ENCODE measurements at places on chromosomes 1 and 21.

- no peak for DNase-seq
Measured at GRCh38 chr1:218547957-218548730, 203.0 kb downstream of the TGFB2 start.

DNA sequence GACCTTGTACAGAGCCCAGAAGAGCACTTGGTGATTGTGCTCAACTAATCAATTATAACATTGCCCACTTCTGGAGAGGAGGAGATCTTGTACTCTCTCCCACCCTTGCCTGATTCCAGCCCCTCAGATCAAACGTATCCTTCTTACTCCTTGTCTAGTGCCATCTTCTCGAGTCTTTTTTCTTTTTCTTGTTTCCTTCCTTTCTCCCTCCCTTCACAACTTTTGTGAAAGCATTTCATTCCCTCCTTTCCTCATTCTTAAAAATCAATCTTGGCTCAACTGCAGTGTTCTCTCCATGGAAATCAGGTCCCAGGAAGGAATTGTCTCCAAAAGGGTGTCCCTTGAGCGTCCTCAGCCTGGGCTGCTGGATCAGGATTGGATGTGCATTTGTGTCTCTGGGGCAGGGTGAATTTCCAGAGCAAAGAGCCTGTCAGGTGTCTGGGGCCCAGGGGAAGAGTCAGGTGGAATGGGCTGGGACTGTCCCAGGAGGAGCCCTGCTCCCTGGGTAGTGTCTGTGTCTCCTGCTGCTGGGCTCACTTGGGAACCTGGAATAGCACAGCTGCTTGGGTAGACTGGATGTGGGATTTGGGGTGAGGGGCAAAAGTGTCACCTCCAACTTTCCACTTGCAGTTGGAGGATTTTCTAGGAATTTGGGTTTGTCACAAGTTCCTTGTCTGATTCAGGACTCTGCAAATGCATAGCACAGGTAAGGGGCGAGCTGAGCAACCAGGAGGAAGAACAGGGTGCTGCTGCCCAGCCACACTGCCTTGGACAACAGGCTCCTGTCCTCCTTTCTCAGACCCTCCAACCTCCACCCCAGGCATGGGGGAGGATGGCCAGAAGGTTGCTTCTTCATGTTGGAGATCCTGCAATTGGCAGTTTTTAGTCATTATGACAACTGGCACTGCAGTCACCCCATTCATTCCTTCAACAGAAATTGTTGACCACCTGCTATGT, 3.3 kb downstream of the SOX13 start:
- no peak for DNase-seq

DNA sequence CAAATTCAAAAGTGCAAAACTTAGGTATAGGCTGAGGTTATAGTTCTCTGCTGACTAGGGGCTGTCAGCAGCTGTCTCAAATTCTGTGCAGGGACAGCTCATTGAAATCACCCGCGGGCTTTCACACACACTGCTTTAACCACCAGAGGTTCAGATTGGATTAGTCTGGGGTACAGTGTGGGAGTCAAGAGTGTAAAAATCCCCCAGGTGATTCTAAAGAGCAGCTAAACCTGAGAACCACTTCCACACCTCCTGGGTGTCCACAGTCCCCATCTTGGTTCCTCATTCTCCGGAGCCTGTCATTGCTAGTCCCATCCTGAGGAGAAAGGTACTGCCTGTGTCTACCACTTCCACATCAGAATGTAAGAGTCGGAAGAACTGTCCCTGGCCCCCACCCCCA, 9.9 kb upstream of the TDRD10 start:
- no peak for DNase-seq

- no peak for DNase-seq
Measured at GRCh38 chr1:31924839-31925238, 13.3 kb downstream of the PTP4A2 start.

- no peak for DNase-seq
Measured at GRCh38 chr1:230253150-230253549, 173.0 kb downstream of the PGBD5 start.

DNA sequence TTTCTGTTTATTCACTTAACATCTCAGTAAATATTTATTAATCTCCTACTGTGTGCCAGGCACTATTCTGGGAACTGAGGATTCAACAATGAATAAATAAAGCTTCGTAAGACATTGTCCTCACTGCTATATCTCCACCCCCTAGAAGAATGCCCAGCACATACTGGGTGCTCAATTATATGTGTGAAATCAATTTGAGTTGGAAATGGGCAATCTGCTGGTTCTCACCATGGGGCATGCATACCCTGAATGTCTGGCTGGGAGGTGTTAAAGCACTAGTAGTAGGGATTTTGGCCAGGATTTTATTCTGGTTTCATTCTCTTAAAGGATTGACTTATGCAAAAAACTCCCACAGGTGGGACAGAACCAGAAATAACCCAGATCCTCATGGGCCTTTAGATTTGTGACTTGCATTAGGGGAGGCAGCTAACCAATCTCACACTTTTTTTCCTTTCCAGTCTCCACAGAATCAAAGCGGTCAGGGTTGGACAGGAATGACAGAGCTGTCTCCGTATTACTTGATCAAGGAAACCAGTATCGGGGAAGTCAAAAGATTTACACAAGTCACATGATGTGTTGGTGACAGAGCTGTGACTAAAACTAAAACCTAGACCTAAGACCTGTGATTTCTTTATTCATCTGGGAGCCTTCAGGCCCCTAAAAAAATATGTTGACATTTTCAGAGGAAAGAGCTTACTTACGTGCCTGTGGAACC, 12.8 kb downstream of the GFI1 start:
- DNase-seq, result no peak

DNA sequence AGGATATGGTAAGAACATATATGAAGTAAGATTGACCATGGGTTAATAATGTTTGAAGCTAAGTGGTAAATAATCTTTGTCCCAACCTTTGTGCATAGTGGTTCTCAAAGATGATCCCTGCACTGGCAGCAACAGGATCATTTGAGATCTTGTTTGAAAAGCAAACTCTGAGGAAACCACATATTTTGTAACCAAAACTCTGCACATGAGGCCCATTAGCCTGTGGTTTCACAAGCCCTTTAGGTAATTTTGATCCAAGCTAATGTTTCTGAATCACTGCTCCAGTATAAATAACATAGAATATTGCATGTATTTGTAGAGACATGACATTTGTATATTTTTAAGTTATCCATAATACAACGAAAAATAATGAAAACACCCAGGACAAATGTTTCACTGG, 147.9 kb upstream of the RGS18 start:
- DNase-seq, result no peak

GRCh38 chr1:205328476-205328875, 6.9 kb upstream of the NUAK2 start:
- no peak for DNase-seq

GRCh38 chr1:63874278-63874880, 100.6 kb downstream of the ROR1 start:
- DNase-seq, result peak; percentile 78

DNA sequence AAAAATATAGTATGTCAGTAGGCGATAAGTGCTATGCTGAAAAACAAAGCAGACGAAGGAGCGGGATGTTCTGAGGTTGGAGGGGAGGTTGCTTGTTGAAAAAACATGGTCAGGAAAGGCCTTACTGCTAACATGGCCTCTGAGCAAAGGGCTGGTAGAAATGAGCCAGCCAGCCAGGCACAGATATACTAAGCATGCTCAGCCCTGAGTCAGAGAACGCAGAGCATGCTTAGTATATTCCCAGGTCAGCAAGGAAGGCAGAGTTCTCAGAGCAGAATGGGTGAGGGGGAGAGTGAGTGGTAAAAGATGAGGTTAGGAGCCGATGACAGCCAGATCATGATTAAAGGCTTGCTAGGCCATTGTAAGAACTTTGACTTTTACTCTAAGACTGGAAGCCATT, 36.7 kb downstream of the ZBTB40 start:
- DNase-seq, result no peak

DNA sequence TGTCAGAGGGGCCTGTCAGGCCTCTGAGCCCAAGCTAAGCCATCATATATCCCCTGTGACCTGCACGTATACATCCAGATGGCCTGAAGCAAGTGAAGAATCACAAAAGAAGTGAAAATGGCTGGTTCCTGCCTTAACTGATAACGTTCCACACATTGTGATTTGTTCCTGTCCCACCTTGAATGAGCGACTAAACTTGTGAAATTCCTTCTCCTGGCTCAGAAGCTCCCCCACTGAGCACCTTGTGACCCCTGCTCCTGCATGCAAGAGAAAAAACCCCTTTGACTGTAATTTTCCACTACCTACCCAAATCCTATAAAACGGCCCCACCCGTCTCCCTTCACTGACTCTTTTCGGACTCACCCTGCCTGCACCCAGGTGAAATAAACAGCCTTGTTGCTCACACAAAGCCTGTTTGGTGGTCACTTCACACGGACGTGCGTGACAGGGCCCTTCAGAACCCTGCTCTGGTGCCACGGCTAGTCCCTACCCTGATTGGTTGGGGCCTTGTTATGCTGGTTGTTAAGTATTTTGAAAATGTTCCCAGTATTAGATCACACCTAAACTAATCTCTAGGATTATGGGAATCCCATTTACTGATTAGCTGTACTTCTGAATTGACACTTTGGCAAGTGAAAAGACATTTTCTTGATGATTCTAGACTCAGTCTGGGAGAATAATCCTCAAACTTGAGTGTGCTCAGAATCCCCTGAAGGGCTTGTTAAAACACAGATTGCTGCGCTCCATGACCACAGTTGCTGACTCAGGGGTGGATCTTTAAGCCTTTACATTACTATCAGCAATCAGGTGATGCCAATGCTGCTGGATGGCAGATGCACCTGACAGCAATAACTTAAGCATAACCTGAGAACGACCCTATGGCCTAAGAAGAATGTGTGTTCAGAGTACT, 28.8 kb upstream of the SPATA6 start:
- DNase-seq, result no peak

- no peak for DNase-seq
Measured at GRCh38 chr1:162568802-162569201, 7.3 kb downstream of the UAP1 start.

GRCh38 chr1:7579016-7579415, 192.1 kb upstream of the VAMP3 start:
- DNase-seq, result no peak

GRCh38 chr1:46166521-46167462, 8.1 kb upstream of the TSPAN1 start:
- DNase-seq, result no peak

GRCh38 chr1:98546319-98546718, 115.2 kb upstream of the SNX7 start:
- peak; percentile 28 for DNase-seq

DNA sequence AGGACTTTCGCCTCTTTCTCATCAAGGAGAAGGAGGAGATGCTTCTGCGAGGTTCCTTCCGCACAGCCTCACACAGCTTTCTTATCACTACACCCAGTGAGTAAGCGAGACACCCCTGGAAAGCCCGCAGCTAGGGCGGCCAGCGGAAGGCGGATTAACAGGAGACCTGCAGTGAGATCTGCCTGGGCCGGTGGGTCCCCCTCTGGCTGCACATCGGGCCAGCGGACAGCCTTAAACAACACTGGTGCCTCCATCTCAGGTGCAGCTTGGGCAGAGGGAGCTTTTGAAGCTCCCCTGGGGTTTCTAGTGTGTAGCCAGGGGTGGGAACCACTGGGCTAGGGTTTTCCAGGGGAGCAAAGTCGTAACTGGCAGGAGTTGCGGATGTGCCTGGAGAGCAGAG, 17.5 kb upstream of the MTARC1 start:
- DNase-seq, result no peak

DNA sequence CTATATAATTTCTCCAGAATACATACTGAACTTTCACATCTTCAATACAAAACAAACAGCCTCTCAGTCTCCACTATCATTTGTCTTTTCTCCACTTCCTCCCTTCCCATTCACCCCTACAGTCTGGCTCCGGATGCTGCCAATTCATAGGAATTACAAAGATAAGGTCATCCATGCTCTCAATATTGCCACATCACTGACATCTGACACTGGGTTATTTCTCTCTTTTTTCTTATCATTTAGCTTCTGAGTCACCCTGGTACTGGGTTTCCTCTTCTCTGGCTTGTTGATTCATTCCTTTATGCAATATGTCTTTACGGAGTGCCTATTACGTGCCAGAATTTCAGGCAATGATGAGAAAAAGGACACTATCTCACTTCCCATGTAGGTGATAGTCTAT, 3.1 kb upstream of the SH3BP5L start:
- peak; percentile 78 for DNase-seq

- DNase-seq, result no peak
Measured at GRCh38 chr1:166603296-166603695, 236.0 kb upstream of the POGK start.

GRCh38 chr1:110535985-110536384, 17.0 kb upstream of the KCNA10 start:
- DNase-seq, result no peak

- peak; percentile 7 for DNase-seq
Measured at GRCh38 chr1:114671011-114671938, 1.4 kb upstream of the DENND2C start.

- no peak for DNase-seq
Measured at GRCh38 chr1:238265866-238266265, 375.1 kb upstream of the ZP4 start.

DNA sequence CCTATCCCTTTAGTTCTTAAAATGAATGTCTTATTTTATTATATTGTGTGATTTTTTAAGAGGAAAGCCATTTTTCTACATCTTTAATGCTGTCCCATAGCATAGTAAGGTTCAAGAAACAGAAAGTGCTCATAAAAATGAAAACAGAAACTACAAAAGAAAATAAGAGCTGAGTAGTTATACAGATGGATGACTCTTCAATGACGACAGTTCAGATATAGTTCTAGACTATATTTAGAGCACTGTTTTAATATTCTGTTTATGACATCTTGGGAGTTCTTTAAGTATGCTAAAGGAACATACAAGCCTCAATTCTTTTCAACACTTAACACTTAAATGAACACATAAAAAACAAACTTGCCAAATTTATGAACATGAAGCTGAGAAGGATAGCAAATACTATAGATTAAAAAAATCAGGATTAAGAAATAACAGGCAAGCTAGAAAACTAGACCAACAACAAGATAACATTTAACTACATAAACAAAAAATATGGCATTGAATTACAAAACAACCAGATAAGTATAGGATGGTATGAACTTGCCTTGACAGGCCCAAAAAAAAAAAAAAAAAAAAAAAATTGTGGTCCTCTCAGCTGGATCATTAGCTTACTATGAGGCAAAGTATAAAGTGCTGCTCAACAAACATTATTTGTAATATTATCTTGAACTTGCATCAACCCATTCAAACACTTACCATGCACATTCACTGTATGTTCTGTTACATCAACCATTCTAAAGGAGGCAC, 87.9 kb downstream of the ZZZ3 start:
- DNase-seq, result no peak

- DNase-seq, result peak; percentile 95
Measured at GRCh38 chr1:66676613-66677298, 75.5 kb upstream of the DYNLT5 start.

DNA sequence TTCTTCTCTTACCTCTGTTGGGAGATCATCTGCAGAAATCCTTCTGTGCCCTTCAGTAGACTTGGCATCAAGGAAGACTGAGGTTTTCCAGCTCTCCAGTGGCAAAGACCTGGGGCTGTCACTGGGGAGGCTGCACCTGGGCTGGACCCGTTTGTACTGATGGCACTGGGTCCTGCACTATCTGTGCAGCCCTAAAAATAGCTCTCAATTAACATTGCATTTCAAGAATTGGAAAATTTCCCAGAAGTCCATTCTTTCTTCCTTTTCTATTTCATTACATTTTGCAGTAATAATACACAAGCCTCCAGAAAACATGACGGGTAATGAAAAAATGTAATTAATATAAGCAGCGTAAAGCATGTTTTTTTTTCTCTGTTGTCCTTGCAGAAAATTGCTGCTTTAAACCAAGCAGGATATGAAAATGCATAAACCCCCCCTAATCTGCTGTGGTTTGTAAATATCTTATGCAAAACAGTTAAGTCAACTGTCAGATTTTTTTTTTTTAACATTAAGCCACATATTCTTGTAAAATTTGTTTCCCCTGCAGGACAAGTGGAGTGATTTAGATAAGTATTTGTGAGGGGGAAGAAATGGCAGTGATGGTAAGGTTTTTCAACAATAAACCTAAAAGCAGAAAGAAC, 64.9 kb downstream of the LMO4 start:
- DNase-seq, result no peak
